ENCODE measurements at places on chromosomes 6 and 20. TPM values are rescaled to one million over a fixed set of nuclear protein-coding genes. Genes with fewer than 3 reads are reported as not detected.

PKHD1 gene
- not detected for total RNA-seq

MEP1A gene
- not detected for total RNA-seq

PCK1 gene
- total RNA-seq = not detected

SNAP91 gene
- not detected for total RNA-seq

C6orf15 gene
- total RNA-seq = not detected

PTPRA gene
- total RNA-seq = 60.7 TPM

MYB gene
- total RNA-seq = 47.0 TPM

SYTL3 gene
- 112 TPM for total RNA-seq

Data from activated CD8-positive, alpha-beta memory T cell treated with anti-CD3 and anti-CD28 coated beads, Interleukin-2, amount 10 ng/mL, durations not matched to agents 7 days and 5 days (primary cell).